ENCODE measurements at places on chromosomes 7 and 10. TPM values are rescaled to one million over a fixed set of nuclear protein-coding genes. Genes with fewer than 3 reads are reported as not detected.

The PLCE1 gene
- total RNA-seq: 0.04 TPM

The PTF1A gene
- not detected for total RNA-seq

- DNase-seq: no peak
These were observed 335.4 kb downstream of the PTPRN2 start for GRCh38 chr7:158252081-158252836.

DNA sequence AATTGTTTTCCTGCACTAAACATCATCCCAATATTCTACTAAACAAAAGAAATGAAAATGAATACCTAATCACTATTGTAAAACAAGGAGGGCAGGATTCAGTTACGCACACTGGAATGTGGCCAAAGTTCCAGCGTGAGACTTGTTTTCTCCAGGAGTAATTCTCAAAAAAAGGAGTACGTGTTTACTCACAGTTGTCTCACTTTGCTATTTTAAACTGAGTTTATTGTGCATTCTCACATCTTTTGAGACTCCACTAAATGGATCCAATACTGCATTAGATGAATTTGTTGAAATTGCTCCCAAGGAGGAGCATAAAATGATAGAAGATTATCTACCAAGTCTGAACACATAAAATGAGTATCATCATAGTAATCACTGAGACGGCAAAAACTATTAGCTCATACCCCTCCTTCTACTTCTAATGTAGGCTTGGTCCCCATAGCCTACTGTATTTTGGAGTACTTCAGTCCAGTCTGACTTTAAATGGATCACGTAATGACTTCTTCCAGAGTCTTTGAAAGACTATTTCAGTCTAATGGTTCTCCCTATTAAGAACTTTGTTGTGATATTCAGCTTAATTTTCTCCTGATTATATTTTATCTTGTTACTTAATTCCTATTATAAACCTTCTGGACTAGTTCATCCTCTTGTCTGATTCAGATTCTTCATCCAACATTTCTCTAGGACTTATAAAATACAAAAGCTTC lies 3.8 kb downstream of the GRM3 start:
- DNase-seq: no peak

- DNase-seq: no peak
These were observed 54.2 kb upstream of the EBF3 start for GRCh38 chr10:130018265-130018664.

DNA sequence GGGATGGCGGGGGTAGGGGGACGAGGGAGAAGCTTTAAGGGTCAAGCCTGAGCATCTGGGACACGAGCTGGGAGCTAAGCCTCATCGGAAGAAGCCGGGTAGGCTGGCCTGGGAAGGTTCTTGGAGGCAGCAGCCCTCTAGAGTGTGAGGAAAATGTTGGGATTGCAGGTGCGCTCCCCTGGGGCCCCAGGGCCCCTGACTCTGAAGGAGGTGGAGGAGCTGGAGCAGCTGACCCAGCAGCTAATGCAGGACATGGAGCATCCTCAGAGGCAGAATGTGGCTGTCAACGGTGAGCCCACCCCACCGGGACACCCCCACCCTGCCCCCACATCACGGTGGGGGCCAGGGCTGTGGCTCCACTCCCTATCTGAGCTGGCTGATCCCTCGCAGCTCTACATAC lies 6.9 kb downstream of the ZYX start:
- DNase-seq: no peak

GRCh38 chr7:46752881-46753366 lies 829.0 kb downstream of the TNS3 start:
- no peak for DNase-seq

DNA sequence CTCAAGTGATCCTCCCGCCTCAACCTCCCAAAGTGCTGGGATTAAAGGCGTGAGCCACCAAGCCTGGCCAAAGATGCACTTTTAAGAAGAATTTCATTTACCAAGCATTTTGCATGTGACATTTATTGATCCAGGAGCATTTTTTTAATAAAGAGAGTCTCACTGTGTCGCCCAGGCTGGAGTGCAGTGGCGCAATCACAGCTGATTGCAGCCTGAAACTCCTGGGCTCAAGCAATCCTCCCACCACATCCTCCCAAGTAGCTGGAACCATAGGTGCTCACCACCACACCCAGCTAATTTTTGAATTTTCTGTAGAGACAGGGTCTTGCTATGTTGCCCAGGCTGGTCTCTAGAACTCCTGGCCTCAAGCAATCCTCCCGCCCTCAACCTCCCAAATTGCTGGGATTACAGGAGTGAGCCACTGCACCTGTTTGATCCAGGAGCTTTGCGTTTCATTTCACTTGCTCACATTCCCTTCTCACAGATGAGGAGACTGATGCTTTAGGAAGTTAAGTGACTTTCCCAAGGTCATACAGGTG lies 4.4 kb upstream of the TBL2 start:
- DNase-seq: no peak

GRCh38 chr7:85074992-85075391 lies 111.9 kb downstream of the SEMA3D start:
- no peak for DNase-seq

DNA sequence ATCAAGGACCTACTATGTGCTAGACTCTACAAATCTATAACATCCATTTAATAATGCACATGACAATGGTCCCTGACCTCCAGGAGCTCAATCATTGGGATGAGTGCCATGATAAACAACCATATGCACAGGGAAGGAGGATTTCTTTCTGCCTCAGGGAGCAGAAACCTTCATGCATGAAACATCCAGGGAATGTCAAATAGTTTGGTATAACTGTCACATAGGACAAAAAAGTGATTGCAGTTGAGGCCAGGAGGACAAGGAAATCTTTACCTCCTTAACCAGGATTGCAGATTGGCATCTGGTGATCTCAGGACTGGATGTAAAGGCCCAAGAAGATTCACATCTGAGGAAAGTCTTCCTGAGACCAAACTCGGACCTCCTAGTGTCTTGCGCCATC lies 993.1 kb downstream of the KCNMA1 start:
- no peak for DNase-seq

DNA sequence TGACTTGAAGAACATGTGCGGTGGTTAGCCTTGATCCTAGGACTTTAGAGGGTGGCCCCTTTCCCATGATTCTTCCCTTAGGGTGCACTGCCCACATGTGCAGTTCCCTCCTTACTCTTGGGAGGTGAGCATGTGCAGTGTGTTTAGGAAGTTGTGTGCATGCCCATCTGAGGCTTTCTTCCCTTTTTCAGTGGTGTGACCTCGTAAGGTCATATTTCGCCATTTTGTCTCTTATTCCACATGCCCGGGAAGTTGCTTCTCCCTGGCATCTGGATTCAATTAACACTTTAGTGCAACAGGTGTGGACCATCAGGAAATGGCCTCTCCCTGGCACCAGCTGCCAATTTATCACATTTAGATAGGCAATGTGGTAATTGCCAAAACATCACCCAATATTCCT lies 380.6 kb upstream of the VSTM2A start:
- no peak for DNase-seq

DNA sequence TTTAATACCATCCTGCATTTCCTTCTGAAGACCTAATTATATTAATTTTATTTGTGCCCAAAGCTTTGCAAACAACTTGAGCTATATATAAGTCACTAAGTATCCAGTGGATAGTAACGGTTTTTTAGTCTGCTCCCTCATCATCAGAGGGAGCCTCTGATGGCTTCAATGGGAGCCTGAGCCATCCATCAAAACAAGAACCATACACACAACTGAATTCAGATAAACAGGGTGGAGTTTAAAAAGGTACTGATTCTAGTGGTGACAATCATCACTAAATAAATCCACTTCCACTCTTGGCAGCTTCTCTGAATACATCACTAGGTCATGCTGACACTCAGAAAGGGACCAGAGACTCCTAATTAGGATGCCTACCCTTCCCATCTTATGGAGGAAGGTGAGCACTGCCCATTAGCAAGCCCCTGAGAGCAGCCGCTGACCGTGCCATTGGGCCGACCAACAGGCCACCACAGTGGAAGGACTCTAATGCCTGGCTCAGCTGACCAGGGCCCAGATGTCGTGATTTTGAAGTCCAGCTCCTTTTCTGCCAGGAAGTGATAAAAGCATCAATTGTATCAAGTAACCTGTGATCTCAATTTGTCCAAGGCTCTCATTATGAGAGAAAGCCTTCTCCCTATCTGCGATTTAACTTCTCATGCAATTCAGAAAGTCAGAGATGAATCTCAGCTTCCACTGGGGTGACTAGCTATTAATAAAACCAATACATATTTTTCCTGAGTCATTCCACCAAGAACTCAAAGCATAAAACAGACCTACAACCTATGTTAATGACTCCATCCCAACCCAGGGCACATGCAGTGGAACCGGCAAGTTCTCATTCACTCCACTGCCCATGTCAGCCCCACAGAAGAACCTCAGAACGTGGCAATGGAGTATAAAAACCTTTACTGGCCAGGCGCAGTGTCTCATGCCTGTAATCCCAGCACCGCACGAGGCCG lies 13.1 kb downstream of the VOPP1 start:
- no peak for DNase-seq

- DNase-seq: no peak
These were observed 11.9 kb downstream of the SFRP5 start for GRCh38 chr10:97759946-97760345.

DNA sequence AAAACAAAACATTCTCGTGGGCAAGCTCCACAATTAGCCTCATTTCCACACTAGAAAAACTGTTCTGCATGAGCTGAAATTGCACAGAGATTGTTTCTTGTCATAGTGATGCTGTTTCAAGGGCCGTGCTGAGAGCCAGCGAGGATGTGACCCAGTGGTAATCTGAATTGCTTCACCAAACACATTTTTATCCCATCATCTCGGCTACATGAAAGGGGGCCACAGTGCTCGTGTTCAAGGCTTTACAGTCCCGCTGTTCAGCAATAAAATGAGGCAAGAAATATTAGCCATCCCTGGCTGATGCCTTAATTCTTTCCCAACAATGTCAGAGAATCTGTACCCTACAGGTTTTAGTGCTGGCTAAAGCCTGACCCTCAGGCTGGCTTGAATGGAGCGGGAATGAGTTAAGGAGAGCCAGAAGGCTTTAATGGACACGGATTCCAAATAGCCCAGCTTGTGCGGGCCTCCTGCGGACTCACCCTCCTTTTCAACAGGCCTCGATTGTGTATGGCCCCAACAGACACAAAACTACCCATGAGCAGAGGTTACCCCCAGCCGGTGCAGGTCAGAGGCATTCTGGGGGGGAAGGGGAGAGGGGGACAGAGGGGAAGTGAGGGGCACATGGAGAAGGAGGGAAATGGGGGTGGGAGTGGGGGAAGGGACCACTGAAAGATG lies 2.0 kb upstream of the GDF10 start:
- DNase-seq: no peak

DNA sequence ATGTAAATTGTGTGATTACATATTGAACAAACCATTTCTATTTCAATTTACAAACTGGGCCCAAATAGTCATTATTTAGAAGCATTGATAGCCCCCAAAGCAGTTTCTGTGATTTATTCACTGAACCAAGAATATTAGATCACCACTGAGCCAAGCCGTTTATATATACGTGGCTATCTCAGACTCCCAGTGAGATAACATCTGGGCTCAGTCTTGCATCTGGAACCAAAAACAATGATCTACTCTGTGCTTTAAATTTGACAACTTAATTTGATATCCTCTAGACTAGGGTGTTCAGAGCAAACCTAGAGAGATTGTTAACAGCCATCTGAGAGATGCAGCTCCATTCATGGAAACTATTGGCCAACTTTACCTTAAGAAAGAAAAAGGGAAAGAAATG lies 41.4 kb upstream of the BTBD16 start:
- no peak for DNase-seq

- DNase-seq: no peak
These were observed 1.8 kb upstream of the ATG9B start for GRCh38 chr7:151025924-151026671.

DNA sequence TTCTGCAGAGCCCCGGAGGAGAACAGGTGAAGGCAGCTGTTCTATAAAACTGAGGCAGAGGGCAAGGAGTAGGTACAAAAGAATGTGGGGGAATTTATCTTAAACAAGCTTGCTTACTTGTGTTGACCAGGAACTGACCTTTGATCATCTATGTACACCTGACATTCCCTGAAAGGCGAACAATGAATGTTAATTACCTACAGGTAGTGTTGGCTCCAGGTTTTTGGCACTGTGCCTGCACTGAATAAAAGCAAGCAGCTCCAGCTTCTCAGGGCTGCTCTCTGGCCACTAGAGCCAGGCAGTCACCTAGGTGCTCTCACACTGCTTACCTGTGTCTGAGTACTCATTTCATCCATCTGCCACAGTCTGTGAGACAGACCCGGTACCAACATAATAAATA lies 87.0 kb downstream of the RAPGEF5 start:
- DNase-seq: no peak

DNA sequence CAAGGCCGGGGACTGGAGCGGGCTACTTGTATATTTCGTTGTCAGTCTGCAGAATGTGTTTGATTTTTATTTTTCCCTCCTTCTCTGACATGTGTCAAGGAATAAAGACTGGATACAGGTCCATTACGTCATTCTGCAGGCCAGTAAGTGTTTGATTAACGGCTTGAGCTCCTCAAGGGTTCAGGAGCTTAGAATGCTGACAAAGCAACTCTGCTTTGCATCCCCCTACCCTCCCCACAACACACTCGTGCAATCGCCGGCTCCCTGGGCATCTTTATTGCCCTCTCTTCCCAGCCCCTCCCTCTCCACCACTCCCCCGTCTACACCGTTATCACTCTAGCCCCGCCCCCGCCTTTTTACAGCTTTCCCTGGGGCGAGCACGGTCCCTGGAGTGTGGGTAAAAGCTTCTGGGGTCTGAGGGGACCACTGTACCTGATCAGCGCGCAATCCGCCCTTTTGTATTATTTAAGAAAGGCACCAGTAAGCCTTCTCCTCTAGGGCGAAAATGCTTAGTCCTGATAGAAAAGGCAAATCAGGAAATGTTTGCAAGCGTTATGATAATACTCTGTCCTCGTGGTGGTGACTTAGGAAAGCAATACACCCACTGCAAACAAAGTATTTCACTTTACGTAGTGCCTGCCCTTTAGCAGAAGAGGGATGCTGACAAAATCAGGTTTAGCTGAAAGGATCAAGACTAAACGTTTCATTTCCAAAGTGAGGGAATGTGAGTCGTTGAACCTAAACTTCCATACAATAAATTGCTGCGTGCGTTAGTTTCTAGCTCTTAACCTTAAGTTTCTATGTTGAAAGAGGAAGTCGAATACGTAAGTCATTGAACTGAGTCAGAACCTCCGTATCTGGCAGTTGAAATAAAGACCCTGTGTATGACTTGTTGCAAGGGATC lies 1.4 kb upstream of the CREB5 start:
- DNase-seq: no peak
